Activated T-helper 2 cell treated with anti-CD3 and anti-CD28 coated beads, Interferon-gamma antibody, Interleukin-2, Interleukin-4, amounts not matched to agents 10 μg/mL and 5 μg/mL and 100 μg/mL, durations not matched to agents 14 hours and 24 hours and 36 hours (primary cell): ENCODE measurements at places on chromosomes 5 and 9. TPM values are rescaled to one million over a fixed set of nuclear protein-coding genes. Genes with fewer than 3 reads are reported as not detected.
A peak's percentile ranks its signal among the peaks of the same experiment; 100 is the strongest.

SPDL1 gene
- total RNA-seq = 35.1 and 35.2 TPM in 2 replicates

DNA sequence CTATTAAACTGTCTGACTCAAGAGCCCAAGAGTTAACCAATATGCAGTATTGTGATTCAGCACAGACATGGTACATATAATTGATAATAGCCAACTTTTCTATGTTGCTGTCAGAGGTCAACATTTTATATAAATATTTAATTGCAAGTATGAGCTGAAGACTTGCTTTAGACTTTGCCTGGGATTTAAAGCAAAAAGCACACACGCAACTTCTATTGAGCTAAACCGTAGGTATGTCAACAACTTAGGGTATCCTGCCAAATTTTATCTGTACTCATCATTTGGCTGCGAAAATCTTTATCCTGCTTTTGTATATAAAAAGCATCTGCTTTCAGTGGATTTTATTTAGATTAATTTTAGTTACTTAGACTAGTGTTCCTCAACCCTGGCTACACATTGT lies 27.4 kb downstream of the UHRF2 start:
- peaks cover 40% of the 10 kb centered on the region for H3K4me1 ChIP-seq
- no peak for DNase-seq
- peaks cover 58% of the 10 kb centered on the region for H3K36me3 ChIP-seq
- no peak overlapping the region for H3K4me3 ChIP-seq

- no peak overlapping the region for H3K4me3 ChIP-seq
- no peak for DNase-seq
- no peak overlapping the region for H3K27ac ChIP-seq
- no peaks in the 10 kb centered on the region for H3K27me3 ChIP-seq
Observed at GRCh38 chr5:53930457-53930856, 370.0 kb downstream of the NDUFS4 start.

NR2F1-AS1 gene
- not detected in 2 replicates for total RNA-seq

DNA sequence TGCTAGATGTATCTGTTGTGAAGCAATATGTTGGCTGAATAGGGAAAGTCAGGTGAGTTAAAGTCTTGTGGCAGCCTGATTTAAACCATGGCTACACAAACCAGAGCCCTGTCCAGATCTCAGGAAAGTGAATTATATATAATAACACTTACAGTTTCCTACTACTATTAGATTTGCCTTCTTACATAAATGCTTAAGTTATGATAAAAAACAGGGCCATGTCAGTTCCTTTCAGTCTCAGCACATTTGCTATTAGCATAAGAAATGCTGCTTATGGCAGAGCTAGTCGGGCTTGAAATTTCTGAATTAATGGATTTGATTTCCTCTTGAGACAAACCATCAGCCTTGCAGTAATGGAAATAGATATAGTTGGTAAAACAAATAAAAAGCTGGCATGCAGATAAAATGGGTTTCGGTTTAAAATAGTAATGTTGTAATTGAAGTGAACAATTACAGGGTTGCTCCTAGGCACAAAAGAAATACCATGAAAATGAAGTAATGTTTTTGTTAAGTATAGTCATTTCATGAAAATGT lies 664.2 kb upstream of the ZNF608 start:
- H3K27me3 ChIP-seq = no peaks in the 10 kb centered on the region
- H3K36me3 ChIP-seq = no peaks in the 10 kb centered on the region
- no peak overlapping the region for H3K4me3 ChIP-seq
- H3K27ac ChIP-seq = no peak overlapping the region
- no peaks in the 10 kb centered on the region for H3K4me1 ChIP-seq

GRCh38 chr5:124748687-124749594 lies 2.5 kb upstream of the ZNF608 start:
- no peak for DNase-seq
- peaks cover 41% of the 10 kb centered on the region for H3K27me3 ChIP-seq
- H3K4me1 ChIP-seq = peaks cover 2% of the 10 kb centered on the region
- H3K27ac ChIP-seq = no peak overlapping the region
- no peaks in the 10 kb centered on the region for H3K36me3 ChIP-seq

CD274 gene
- 36.7 and 40.5 TPM in 2 replicates for total RNA-seq

DNA sequence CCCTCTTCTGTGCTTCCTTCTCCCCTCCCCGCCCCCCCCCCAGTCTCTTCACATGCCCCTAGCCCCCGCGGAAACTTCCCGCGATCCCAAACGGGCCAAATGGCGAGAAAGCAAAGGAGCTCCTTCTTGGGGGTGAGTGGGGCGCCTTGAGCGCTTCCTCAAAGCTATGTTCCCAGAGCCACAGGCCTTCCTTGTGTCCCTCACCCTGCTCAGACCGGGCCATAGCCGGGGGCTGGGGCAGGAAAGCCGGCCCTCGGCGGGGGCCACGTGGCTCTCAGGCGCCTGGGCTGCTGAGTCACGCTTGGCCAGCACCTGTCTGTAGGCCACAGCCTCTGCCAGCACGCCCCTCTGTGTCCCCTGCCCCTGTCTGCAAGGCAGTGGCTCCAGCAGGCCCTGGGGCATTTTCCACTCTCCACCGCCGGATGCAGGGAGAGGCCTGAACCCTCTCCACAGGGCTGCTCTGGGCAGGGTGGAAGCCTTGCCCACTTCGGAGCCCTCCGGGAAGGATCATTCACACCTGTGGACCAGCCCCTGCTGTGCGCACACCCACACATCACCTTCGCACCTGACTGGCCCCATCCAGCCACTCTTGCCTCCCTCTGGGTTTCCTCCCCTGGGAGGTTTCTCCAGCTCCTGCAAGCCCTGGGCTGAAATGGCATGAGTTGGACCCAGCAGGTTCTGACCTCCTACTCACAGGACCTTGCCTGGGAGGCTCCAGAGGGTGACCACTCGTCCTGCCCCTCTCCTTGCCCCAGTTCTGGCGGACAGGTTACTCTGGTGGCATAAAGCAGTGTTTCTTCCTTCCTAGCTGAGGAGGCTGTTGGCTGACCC lies 1.2 kb upstream of the SQSTM1 start:
- peaks cover 34% of the 10 kb centered on the region for H3K36me3 ChIP-seq
- peak overlapping the region; percentile 69 for H3K4me3 ChIP-seq
- peaks cover 30% of the 10 kb centered on the region for H3K4me1 ChIP-seq
- H3K27ac ChIP-seq = peak overlapping the region; percentile 87

DNA sequence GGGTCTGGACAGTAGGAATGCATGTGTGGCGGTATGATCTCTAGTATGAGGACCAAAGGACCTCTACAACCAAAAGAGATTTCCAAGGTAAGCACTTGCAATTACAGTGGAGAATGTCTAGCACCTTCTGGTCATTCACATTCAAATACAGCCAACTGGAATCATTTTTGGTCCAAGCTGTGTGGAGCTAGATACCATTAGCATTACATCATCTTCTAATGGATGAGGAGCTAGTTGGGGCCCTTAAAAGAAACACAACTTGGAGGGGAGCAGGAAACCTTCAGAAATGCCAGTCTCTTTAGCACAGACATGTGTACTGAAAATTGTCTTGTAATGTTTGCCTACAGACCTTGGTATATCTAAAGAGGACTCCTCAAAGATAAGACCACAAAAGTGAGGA lies 244.7 kb downstream of the BNC2 start:
- no peaks in the 10 kb centered on the region for H3K27me3 ChIP-seq
- DNase-seq = no peak
- H3K36me3 ChIP-seq = no peaks in the 10 kb centered on the region
- no peak overlapping the region for H3K27ac ChIP-seq
- H3K4me3 ChIP-seq = no peak overlapping the region
- no peaks in the 10 kb centered on the region for H3K4me1 ChIP-seq

DNA sequence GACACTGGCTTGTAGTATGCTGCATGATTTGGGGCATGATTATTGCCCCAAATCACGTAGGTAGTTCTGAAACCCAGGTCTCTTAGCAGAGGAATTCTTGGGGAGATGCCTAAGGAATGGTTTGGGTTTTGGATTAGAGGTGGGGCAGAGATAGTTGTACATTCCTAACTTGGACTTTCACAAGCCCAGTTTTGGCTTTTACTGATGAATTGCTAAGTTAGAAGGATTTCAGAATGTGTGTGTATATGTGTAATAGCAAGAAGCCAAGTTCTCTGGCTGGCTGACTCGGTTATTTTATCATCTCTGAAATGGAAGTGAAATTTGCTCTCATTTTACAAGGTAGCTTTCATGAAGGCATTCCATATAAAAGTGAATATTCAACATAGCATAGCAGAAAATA lies 23.8 kb upstream of the ZNF131 start:
- no peaks in the 10 kb centered on the region for H3K27me3 ChIP-seq
- H3K4me3 ChIP-seq = no peak overlapping the region
- peaks cover 4% of the 10 kb centered on the region for H3K4me1 ChIP-seq
- no peak for DNase-seq

DNA sequence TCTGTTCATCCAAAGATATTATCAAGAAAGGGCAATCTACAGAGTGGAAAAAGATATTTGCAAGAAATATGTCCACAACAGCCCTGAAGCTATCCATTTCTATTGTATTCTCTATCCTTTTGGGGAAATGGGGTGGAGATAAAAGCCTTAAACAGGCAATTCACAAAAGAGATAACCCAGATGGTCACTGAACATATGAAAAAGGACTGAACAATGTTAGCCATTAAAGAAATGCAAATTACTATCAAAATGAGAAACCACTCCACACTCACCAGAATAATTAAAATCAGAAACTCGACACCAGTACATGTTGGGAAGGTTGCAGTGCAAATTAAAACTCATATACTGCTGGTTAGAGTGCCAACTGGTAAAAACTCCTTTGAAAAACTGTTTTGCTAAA lies 955.2 kb upstream of the DMAC1 start:
- H3K36me3 ChIP-seq = no peaks in the 10 kb centered on the region
- DNase-seq = no peak
- no peaks in the 10 kb centered on the region for H3K4me1 ChIP-seq
- no peaks in the 10 kb centered on the region for H3K27me3 ChIP-seq
- no peak overlapping the region for H3K4me3 ChIP-seq
- H3K27ac ChIP-seq = no peak overlapping the region

DNA sequence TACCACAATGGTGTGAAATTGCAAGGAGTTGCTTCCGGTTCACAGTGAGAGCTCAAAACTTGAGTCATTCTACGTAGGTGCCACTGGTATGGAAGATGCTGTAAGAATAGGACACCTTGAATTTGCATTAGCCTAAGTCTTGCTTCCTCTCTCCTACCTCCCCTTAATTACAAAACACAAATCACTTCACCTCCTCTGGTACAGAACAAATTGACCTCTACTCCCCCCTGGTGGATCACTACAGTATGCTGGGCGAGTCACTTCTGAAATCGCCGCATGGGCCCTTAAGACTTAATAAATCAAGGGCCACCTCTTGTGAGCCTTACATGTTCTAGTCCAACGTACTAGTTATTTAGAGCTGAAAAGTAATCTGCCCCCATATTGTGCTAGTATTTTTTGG lies 145.3 kb upstream of the SMARCA2 start:
- no peaks in the 10 kb centered on the region for H3K36me3 ChIP-seq
- peaks cover 61% of the 10 kb centered on the region for H3K27me3 ChIP-seq
- H3K4me1 ChIP-seq = no peaks in the 10 kb centered on the region
- no peak for DNase-seq
